Sigmoid colon (tissue), 7 donors: ENCODE measurements at places on chromosomes 7 and 10.

DNA sequence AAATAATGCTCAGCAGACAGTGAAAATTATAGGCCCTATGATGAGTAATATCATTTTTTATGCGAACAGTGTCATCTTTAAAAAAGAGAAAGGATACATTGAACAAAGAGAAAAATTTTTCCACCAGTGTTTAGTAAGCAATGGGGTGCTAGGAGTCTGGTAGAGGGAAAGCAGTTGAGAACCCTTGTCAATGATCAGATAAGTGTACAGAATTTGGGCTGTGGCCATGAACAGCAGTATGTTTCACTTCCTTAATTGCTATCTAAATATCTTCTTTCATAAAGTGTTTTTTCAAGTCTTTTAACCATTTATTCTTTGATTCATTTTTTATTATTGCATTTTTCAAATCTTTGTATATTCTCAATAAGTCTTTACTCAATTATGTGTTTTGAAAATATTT, 750.7 kb upstream of the KCND2 start:
- DNase-seq, result no peak

- DNase-seq, result no peak
Measured at GRCh38 chr10:122587098-122587760, 26.7 kb downstream of the DMBT1 start.

- no peak for DNase-seq
Measured at GRCh38 chr10:4028854-4029583, 244.0 kb upstream of the KLF6 start.

DNA sequence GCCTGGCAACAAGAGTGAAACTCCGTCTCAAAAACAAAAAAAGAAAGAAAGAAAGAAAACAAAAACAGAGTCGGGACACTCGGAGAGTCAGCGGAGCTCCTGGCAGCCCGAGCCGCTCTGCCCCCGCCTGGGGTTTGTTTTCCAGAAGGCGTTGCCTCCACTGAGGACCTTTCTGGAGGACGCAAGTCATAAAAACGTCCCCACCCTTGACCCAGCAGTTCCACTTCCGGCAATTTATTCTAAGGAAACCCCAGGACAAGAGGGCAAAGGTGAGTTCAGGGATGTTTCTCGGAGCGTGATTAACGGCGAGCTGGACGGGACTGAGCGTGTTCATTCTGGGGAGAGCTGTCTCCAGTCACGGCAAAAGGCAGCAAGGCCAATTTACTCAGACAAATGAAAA, 27.0 kb upstream of the SUN1 start:
- no peak for DNase-seq

- DNase-seq, result no peak
Measured at GRCh38 chr10:22389856-22390589, 44.7 kb downstream of the SPAG6 start.

DNA sequence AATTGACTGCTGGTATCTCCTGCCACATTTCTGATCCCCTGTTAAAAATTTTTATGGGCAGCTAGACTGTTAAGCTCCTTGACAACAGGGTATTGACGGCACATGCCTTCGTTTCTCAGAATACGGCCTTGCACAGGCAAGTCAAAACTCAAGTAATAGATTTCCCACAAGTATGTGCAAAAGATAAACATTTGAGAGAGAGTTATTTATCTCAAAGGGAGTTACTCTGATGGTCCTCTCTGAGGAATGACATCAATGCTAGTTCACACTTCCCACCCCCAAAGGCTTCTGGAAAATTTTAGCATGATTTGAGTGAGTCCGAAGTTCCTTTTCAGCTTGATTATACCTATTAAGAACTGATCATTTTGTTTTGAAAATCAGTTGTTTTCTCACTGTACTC, 71.9 kb downstream of the JCAD start:
- no peak for DNase-seq
